ENCODE measurements at places on chromosomes 7 and 10. TPM values are rescaled to one million over a fixed set of nuclear protein-coding genes. Genes with fewer than 3 reads are reported as not detected.
A peak's percentile ranks its signal among the peaks of the same experiment; 100 is the strongest.

GRCh38 chr7:42978496-42978895 is 46.3 kb downstream of the MRPL32 start:
- no peak overlapping the region for H3K27ac ChIP-seq
- peaks cover 21% of the 10 kb centered on the region for H3K27me3 ChIP-seq
- no peak overlapping the region for H3K4me3 ChIP-seq
- H3K36me3 ChIP-seq: no peaks in the 10 kb centered on the region
- no peak for DNase-seq

The ZCWPW1 gene
- total RNA-seq: 3.4 TPM

GRCh38 chr7:124276005-124276622 is 243.2 kb upstream of the TMEM229A start:
- H3K27me3 ChIP-seq: no peaks in the 10 kb centered on the region
- no peak for DNase-seq
- H3K27ac ChIP-seq: no peak overlapping the region
- H3K36me3 ChIP-seq: no peaks in the 10 kb centered on the region

- no peak overlapping the region for H3K4me3 ChIP-seq
- H3K27ac ChIP-seq: peak overlapping the region; percentile 53
- H3K27me3 ChIP-seq: peaks cover 2% of the 10 kb centered on the region
- peaks cover 21% of the 10 kb centered on the region for H3K4me1 ChIP-seq
- no peak for DNase-seq
Observed at GRCh38 chr7:101729241-101729883, 88.1 kb upstream of the CUX1 start.

- H3K4me1 ChIP-seq: peaks cover 5% of the 10 kb centered on the region
- no peak for DNase-seq
- peaks cover 7% of the 10 kb centered on the region for H3K27me3 ChIP-seq
- H3K36me3 ChIP-seq: no peaks in the 10 kb centered on the region
- no peak overlapping the region for H3K27ac ChIP-seq
Observed at GRCh38 chr10:26571655-26572054, 125.8 kb upstream of the PDSS1 start.

DNA sequence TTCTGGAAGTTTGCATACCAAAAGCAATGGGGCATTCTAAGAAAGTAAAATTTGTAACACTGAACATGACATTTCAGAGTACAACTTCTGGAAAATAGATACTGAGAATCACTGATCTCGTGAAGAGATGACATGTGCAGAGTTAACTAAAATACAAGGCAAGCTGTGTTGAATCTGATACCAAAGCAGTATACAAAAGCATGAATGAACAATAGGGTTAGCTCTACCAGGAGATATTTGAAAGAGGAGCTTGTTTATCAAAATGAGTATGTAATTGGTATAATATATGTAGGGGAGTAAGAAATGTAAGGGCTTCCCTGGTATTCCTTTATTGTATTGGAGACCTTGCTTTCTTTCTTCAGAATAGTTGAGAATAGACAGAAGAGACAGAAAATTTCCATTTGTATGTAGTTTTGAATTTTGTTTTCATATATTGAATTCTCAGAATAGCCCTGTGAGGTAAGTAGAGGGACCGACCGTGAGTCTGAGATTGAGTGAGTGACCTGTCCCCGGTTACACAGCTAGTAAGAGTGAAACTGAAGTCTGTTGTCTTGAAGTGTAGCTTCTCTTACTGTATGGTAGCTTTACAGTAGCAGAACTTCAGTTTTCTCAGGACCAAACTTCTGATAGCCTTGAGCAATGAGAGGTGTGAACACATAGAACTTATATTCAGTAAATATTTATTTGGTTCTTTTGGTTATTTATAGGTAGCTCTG is 5.0 kb downstream of the HBP1 start:
- H3K27me3 ChIP-seq: no peaks in the 10 kb centered on the region

The PALS2 gene
- total RNA-seq: 23.8 TPM

The CDK14 gene
- 68.5 TPM for total RNA-seq

GRCh38 chr7:1059200-1060091 is 15.1 kb downstream of the GPR146 start:
- peak overlapping the region; percentile 55 for H3K4me3 ChIP-seq
- H3K27ac ChIP-seq: peak overlapping the region; percentile 85
- DNase-seq: no peak
- H3K27me3 ChIP-seq: no peaks in the 10 kb centered on the region
- peaks cover 7% of the 10 kb centered on the region for H3K4me1 ChIP-seq

GRCh38 chr10:95693071-95693667 is 558 bp downstream of the TCTN3 start:
- no peak for DNase-seq
- peak overlapping the region; percentile 99 for H3K27ac ChIP-seq

DNA sequence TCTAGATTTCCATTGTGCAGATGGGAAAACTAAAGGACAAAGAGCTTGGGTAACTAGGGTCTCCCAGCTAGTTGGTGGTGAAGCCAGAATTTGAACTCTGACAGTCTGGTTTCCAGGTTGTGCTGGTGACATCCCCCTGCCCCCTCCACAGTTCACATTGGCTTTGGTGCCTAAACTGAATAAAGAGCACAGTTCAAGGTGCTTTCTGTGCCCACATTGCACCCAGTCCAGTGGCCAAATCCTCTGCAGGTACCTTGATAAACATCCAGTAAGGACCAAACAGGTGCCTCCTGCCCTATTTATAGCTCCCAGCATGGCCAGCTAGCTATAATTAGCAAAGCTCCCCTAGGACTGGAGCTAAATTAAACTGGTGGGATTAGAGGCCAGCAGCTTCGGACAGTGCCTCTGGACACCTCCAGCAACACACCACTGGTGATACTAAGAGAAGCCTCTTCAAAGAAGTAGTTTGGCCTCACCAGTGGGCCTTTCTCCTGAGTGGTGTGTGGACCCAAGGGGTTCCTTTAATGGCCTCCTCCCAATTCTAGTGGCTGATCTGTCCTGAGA is 59.9 kb downstream of the KCNMA1 start:
- no peak for DNase-seq
- no peaks in the 10 kb centered on the region for H3K27me3 ChIP-seq
- H3K4me1 ChIP-seq: no peaks in the 10 kb centered on the region
- H3K4me3 ChIP-seq: no peak overlapping the region
- no peaks in the 10 kb centered on the region for H3K36me3 ChIP-seq

The CALHM3 gene
- total RNA-seq: not detected

DNA sequence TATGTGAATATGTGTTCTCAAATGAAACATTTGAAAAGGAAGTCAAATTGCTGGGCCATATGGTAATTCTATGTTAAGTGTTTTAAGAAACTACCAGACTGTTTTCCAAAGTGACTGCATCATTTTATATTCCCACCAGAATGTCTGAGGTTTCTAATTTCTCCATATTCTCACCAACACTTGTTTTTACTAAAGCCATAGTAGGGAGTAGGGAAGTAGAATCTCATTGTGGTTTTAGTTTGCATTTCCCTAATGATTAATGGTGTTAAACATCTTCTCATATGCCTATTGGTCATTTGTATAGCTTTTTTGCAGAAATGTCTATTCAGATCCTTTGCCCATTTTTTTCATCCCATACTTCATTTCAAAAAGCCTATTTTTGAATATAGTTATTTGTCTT is 9.1 kb upstream of the SEMA4G start:
- no peak for DNase-seq
- no peak overlapping the region for H3K4me3 ChIP-seq
- no peaks in the 10 kb centered on the region for H3K27me3 ChIP-seq
- no peaks in the 10 kb centered on the region for H3K4me1 ChIP-seq

GRCh38 chr7:50449501-50449880 is 659 bp downstream of the FIGNL1 start:
- no peak for DNase-seq
- H3K36me3 ChIP-seq: peaks cover 17% of the 10 kb centered on the region
- H3K4me3 ChIP-seq: peak overlapping the region; percentile 82
- no peak overlapping the region for H3K27ac ChIP-seq

The HABP2 gene
- total RNA-seq: not detected

- H3K4me3 ChIP-seq: peak overlapping the region; percentile 79
- no peaks in the 10 kb centered on the region for H3K36me3 ChIP-seq
- peak overlapping the region; percentile 87 for H3K27ac ChIP-seq
- peak; percentile 82 for DNase-seq
Observed at GRCh38 chr10:33334805-33335550, 511 bp upstream of the NRP1 start.

GRCh38 chr7:17434841-17435692 is 136.6 kb downstream of the AHR start:
- no peaks in the 10 kb centered on the region for H3K36me3 ChIP-seq
- DNase-seq: no peak
- no peak overlapping the region for H3K4me3 ChIP-seq
- no peaks in the 10 kb centered on the region for H3K27me3 ChIP-seq
- H3K27ac ChIP-seq: no peak overlapping the region

Measured in mesothelial cell of epicardium (in vitro differentiated cells).